Activated CD4-positive, CD25-positive, alpha-beta regulatory T cell (primary cell): ENCODE measurements at places on chromosomes 1 and 21.

DNA sequence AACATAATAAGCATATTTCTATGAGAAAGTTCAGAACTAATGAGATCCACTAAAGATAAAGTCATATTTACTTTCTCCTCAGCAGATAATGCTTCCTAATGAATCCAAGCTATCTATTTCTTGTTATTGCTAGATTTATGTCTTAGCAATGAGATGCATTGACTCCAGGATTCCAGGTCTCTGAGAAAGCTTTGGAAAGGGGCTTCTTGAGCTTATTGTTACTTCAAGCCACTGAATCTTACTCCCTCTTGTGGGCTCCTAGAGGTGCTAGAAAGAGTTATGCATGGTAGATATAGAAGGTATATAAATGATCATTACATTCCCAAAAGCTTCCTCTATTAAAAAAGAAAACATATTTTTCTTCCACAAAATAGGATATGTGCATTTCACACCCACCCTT, 246.4 kb upstream of the ADAMTS5 start:
- no peak for DNase-seq

GRCh38 chr1:87685311-87686135, 356.8 kb downstream of the LMO4 start:
- no peak for DNase-seq

- no peak for DNase-seq
Observed at GRCh38 chr1:27428316-27429028, 36.0 kb downstream of the GPR3 start.

DNA sequence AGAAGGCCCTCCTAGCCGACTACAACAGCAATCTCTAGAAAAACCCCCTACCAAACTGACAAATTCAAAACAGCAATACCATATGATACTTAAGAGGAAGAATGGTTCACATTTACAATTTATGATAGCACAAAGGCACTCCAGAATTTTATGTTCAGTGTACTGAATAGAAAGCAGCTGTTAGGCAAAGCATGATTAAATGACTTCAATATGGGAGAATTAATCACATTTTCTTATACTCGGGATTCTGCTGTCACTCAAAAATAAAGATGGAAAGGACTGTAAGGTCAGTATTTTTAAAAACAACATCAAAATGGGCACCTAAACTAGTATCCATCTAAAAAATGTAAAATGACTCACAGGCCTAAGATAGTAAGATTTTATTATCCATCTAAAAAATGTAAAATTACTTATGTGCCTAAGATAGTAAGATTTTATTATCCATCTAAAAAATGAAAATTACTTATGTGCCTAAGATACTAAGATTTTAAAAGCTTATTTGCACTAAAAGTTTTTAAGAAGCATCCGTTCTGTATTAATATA, 198.5 kb downstream of the SMYD3 start:
- DNase-seq = no peak

GRCh38 chr1:76857138-76857537, 10.1 kb upstream of the ST6GALNAC5 start:
- DNase-seq = no peak

DNA sequence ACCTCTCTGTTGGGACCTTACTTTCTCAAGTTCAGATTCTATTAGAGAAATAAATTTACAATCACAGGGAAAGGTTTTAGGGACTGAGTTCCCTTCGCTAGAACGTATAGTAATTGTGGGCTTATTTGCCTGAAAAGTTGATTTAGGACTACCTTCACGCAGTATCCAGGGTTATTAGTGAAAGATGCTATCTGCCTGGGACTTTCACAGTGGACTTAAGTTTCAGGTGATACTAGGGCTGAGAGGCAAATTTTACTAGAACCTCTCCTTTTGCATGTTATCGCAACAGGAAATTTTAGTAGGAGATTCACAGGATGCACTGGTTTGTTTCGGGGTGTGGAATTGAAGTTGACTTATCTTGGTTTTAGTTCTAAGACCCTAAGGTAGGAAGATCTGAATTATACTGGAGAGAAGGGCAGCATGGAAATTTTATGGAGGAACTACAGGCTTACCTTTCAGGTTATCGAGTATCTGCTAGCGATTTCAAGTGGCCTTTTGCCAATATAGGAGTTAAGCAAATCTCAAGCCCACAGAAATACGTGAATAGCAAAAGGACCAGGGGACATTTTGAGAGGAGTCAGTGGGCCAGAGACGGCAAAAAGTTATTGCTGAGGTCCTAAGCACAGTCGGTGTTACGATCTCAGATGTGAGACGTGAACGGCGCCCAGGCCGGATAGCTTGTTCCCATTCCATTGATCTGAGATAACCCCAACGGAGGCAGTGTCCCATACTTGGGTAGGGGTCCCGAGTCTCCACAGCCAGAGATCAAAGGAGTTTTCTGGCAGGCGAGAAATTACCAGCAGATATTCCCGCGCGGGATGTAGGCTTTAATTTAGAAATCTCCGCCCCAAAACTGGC, 723 bp upstream of the GNAI3 start:
- no peak for DNase-seq

GRCh38 chr1:234734412-234734835, 124.4 kb upstream of the IRF2BP2 start:
- no peak for DNase-seq

DNA sequence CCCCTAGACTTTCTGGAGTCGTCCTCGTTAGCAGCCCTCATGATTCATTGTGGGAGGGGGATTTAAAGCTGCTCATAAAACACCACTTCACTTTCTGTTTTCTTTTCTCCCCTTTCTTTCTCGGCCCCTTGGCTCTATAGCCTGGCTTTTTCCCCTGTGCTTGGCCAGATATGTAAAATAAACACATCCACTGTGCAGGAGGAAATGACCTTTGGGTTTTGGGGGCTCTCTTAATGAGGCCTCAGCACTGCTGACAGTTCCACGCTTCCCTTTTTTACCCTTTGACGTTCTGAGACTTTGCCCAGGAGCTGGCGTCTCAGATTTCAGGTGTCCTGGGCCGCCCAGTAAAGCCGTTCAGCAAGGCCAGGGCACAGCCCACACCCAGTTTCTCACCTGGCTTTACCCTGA, 65.7 kb downstream of the RUNX3 start:
- DNase-seq = no peak

GRCh38 chr1:43172527-43172972, 420 bp downstream of the CFAP57 start:
- DNase-seq = peak; percentile 79

DNA sequence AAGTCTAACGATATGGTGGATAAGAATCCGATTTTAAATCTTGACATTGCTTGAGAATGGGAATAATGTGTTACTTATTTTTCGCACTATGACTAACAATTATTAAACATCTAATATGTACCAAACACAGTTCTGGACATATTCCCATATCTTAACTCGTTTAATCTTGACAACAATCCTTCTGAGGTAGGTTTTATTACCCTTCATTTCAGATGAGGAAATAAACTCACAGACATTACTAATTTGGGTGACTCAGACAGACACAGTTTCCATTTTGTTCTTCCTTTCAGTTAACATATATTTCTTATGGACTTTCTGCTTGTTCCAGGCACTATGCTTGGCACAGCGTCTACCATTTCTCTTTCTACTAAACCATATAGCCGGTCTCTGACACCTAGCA, 244.8 kb downstream of the SMYD3 start:
- no peak for DNase-seq

DNA sequence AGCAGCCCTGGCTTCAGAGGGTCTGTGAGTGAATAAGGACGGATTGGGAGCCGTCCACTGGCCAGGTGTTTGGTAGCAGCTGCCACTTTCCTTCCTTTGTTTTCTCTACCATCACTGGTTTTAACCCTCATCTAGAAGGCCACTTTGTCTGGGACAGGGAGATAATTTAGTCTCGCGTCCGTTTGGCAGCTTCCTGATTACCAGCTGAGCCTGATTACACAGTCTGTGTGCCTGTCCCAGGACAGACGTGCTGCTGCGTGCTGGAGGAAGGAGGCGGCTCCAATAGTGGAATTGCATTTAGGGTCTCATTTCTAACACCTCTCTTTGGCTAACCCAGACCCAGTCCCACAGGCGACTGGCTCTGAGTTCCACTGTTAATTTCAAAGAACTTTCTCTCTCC, 24.6 kb upstream of the CASQ2 start:
- DNase-seq = no peak

- no peak for DNase-seq
Observed at GRCh38 chr1:151325646-151326429, 1.4 kb downstream of the PI4KB start.

DNA sequence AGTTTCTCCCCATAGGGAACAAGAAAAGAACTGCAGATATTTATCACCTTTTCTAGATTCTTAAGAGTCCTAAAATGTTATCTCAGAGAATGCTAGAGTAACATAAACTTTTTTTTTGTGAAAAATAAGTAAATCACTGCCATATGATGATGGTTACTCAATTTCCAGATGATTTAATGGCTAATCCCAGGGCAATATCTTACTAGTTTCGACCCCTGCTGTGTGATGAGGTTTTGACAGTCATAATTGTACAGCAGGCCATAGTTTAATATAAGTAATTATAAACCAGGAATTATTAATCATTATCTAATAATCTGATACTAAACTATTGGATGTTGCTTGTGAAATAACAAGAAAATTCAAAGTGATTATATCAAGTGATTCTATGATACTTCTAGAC, 210.6 kb downstream of the HLX start:
- DNase-seq = no peak

DNA sequence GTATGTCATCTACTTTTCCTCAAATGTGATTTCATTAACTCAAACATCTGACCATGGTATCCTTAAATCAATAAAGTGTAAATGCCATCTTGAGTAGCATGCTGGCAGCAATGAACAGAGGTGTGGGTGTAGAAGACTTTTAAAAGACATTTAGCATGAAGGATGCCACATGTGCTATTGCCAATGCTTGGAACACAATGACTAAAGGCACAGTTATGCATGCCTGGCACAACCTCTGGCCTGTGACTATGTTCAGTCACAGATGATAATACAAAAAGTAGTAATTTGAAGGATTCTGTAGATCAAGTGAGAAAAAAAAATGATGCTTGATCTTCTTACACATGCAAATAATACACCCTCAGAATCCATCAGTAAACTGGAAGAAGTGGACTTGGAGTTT, 938.9 kb upstream of the ADGRL4 start:
- DNase-seq = no peak

GRCh38 chr1:26861889-26862378, 1.0 kb upstream of the SFN start:
- DNase-seq = no peak

- no peak for DNase-seq
Observed at GRCh38 chr1:151829352-151830046, 2.1 kb downstream of the RORC start.

DNA sequence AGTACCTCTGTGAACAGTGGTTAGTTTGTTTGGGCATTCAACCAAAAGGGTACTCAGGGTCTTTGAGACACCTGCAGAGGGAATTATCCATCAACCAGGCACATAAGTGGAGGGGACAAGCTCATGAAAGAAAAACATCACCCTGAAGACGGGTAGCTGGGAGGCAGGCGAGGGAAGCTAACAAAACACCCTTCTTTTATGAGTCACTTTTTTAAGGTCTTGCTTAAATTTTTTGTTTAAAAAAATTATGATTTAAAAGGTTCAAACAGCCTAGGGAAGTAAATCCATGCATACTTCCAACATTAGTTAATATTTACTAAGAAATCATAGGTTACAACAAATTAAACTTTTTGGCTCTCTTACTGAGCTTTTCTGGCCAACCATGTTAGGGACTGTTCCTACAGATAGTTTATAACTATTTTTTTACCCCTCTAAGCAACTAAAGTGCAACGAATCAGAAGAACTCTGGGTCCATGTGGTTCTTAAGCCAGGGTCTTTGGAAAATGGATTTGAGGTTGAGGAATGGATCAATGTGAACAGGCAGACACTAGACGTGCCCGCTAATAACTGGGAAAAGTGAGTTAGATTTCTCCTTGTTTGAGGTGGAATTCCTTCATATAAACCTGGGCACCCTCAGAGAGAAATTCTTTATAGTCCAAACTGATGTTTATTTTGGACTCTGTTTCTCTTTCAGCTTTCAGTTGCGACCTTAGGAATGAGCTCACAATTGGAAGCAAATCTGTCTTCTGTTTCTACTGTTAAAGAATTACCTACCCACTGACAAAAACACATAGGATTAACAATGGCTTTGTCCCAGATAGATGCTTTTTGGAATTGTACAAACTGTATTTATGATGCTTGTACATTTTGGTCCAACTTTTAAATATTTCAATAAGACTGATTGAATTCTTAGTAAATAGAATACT, 123.0 kb downstream of the LYPLAL1 start:
- no peak for DNase-seq

GRCh38 chr21:14119038-14119437, 91.7 kb downstream of the LIPI start:
- DNase-seq = no peak

- no peak for DNase-seq
Observed at GRCh38 chr1:2145946-2146835, 48.4 kb downstream of the FAAP20 start.

GRCh38 chr1:59072583-59072947, 224.3 kb upstream of the FGGY start:
- DNase-seq = no peak

GRCh38 chr1:2845869-2846268, 44.4 kb upstream of the TTC34 start:
- no peak for DNase-seq

GRCh38 chr1:1978108-1978507, 25.5 kb downstream of the CFAP74 start:
- no peak for DNase-seq

- no peak for DNase-seq
Observed at GRCh38 chr21:28066076-28066475, 926.6 kb downstream of the LTN1 start.

GRCh38 chr1:248923352-248924338, 17.6 kb downstream of the PGBD2 start:
- DNase-seq = no peak

GRCh38 chr1:163202833-163203451, at the start of gene RGS5:
RGS5 (minus strand) TSS chr1:163202916; CDS start chr1:163202835, 81 bp downstream.
- DNase-seq = no peak

GRCh38 chr1:158185770-158186169, 5.1 kb downstream of the CD1D start:
- no peak for DNase-seq

DNA sequence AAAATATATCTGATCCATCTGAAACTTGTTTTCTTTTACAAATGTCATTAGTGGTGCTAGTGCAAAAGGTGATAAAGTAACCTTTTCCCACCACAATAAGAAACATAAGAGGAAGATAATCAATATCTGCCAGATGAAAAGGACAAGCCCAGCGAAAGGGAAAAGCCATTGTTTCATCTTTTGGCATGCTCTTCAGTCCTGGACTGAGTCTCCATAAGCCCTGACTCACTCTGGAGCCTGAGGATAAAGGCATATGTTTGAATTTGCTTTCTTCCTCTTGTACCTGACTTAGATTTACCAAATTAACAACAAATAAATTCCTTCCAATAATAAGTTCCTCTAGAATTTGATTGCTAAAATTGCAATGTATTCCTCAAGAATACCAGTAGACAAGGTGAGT, 13.6 kb downstream of the DNAJC11 start:
- no peak for DNase-seq

DNA sequence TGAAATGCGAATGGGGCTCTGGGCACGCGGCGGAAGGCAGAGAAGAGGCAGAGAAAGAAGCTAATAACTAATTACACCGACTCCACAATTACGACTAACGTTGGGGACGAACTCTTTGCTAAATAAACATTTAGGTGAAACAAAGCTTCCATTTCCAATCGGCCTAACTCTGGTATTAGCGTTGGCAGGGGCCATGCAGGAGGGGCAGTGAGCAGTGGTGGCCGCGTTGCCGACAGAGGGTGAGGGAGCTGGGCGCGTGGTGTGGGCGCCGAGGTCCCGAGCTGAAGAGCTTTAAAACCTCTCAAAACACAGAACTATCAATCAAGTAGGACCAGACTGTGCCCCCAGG, 553 bp upstream of the NDUFV3 start:
- DNase-seq = no peak

GRCh38 chr1:183466781-183467180, 5.5 kb upstream of the SMG7 start:
- no peak for DNase-seq
